Stimulated activated CD8-positive, alpha-beta memory T cell treated with anti-CD3 and anti-CD28 coated beads, Interleukin-15, amount 100 ng/mL, for 24 hours (primary cell): ENCODE measurements at places on chromosomes 12 and 14.

DNA sequence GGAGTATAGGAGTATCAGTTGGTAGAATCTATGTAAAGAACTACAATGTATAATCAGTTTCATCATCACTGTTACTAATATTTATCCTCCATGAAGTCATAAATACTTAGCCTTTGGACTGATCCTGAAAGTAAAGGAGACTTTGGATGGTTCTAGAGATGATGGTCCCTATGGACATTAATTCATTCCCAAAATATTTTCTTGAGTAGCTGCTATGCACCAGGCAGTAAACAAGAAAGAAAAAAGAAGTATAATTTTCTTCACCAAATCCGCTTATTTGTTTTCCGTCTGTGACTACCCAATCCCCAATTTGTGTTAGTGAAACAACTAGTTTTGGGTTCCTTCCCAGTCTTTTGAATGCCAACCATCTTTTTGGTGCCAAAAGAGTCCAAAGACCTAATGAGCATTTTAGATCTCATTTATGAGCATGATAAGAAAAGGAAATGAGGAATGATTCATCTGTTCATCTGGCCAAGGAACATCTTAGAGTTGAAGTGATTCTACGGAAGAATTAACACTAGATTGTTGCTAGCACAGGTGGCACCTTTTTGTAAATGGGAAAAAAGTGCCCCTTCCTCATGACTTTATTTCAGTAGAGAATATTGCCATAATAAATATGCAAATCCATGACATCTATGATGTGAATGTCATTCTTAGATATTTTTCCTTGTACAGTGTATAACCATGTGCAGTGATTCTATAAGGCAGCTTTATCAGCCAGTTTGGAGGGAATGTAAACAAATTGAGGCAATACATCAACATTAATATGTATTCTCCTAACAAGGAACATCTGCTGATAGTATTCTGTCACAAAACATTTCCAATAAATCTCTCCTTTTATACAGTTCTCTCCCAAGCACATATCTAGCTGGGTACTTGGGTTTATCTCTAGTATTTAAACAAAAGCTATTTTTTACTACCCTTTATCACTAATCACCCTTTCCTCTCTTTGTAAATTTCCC is 85.1 kb upstream of the CCDC91 start:
- no peak for DNase-seq

DNA sequence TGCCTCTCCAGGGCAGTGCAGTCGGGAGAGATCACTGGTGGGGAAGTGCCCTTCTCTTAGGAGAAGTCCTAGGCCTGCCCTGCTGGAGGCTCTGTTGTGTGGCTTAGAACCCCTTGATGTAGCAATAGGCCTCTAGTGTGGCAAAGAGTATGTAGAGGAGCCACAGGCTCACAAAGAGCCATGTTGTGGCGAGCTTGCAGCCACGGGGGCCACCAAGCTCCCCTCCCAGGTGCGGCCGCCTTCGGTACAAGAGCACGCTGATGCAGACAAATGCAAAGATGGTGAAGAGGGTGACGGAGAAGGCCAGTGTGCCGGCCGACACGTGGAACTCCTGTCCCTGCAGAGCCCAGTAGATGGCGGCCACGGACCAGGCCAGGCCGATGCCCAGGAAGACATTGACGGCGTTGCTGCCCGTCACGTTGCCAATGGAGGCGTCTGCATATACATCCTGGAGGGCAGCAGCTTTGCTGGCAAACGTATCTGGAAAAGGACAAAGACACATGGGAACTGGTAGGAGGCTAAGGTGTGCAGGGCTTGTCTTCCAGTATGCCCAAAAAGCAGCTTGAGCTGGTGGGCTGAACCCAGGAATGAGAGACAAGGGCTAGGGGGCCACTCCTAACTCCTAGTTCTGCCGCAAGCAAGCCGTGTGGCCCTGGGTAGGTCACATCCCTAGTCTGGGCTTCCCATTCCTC is 142.8 kb downstream of the SLC8A3 start:
- no peak for DNase-seq

- DNase-seq: no peak
Observed at GRCh38 chr12:51536159-51536558, 54.9 kb upstream of the SCN8A start.

DNA sequence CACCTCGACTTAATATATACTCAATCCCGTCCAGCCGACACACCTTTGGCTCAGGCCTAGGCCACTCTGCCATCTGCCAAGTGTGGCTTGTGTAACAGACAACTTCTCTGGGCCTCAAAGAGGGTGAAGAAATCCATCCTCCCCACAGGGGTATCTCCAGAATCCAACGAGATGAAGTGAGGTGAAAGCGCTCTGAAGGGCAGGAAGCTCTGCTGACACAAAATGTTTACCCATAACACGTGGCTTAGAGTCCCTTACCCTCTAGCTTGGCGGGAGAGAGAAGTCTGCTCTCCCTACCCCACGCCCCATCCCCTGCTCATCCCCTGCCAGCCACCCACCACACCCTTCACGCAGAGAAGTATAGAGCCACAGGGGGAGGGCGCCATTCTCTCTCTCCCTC is 13.0 kb downstream of the ZBTB39 start:
- DNase-seq: no peak

- no peak for DNase-seq
Observed at GRCh38 chr14:74838166-74838565, 37.8 kb downstream of the PROX2 start.
